Fibroblast of pulmonary artery (primary cell): ENCODE measurements at places on chromosomes 16 and 17.

DNA sequence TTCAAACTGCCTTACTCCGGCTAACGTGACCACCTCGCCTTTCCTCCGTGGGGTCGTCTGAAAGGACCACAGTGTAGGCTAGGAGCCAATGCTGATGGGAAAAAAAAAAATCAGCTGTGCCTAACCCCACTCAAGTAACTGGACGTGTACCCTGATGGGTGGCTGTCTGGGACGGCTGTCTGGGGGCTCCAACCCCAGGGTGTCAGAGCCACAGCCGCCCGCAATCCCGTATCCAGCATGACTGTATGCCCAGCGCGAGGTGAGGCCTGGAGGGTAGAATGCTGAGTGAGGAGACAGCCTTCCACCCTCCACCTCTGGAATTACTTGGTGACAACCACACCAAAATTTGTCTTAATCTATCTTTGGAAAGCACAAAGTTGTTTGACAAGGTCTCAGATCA, 2.8 kb downstream of the CSNK1D start:
- no peak for DNase-seq

- DNase-seq: no peak
Measured at GRCh38 chr17:67379251-67379630, 2.2 kb downstream of the PITPNC1 start.

GRCh38 chr17:59888145-59888750, 4.5 kb downstream of the TUBD1 start:
- no peak for DNase-seq

GRCh38 chr16:11224894-11225676, 30.9 kb downstream of the SOCS1 start:
- DNase-seq: no peak

DNA sequence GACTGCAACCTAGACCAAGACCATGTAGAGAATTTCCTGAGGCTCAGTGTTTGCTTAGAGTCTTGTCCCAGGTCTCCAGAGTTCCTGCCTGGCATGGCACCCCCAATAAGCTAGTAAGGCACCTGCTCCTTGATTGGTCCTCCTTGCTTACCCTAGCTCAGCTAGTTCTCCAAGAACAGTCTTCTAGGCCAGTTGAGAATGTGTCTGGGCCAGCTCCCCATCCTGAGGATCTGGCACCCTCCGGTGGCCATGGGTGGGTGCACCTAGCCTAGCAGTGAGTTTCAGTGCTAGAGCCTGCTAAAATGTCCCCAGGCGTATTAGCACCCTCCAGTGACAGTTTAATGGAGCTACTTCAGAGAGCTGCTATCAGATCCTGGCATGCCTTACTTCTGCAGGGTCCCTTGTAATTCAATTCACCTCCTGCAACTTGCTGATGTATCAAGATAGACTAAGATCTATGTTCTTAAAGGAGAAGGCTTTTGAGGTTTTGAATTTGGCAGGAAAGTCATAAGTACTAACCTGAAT, 44.4 kb upstream of the MED13 start:
- DNase-seq: peak; percentile 58

DNA sequence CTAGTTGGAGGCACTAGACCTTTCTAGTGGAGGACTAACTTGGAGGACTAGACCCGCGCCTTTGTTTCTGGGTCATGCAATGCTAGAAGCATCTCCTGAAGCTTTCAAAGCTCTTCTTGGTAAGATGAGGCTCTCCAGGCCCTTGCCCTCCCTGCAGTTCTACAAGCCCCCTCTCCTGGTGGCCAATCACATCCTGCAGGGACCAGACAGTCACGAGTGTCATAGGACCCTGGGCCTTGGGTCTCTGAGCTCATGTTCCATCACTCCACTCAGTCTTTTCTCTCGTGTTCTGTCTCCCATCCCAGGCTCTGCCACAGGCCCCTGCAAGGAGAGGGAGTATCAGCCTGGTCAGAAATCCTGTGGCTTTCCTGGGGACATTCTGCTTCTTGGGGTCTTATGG, 119.6 kb downstream of the CYLD start:
- DNase-seq: no peak

- DNase-seq: peak; percentile 24
Measured at GRCh38 chr16:66159987-66160386, 206.5 kb upstream of the CDH5 start.

DNA sequence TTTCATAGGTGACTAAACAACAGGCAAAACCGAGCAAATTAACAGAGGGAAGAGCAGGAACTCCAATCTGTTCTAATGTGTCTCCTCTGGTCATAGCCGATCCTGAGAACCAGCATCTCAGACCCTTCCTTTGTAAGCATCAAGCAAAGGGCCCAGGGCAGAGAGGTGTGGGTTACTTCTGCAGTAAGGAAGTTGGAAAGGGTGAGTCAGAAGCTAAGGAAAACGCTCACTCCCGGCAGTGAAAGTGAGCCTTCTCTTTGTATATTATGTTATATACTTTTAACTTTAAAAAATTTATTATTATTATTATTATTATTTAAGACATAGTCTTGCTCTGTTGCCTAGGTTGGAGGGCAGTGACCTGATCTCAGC, 77.7 kb downstream of the MRM3 start:
- DNase-seq: peak; percentile 13
